ENCODE measurements at places on chromosomes 3 and 15.

- DNase-seq, result no peak
Measured at GRCh38 chr15:88255087-88255483, 1.5 kb downstream of the NTRK3 start.

DNA sequence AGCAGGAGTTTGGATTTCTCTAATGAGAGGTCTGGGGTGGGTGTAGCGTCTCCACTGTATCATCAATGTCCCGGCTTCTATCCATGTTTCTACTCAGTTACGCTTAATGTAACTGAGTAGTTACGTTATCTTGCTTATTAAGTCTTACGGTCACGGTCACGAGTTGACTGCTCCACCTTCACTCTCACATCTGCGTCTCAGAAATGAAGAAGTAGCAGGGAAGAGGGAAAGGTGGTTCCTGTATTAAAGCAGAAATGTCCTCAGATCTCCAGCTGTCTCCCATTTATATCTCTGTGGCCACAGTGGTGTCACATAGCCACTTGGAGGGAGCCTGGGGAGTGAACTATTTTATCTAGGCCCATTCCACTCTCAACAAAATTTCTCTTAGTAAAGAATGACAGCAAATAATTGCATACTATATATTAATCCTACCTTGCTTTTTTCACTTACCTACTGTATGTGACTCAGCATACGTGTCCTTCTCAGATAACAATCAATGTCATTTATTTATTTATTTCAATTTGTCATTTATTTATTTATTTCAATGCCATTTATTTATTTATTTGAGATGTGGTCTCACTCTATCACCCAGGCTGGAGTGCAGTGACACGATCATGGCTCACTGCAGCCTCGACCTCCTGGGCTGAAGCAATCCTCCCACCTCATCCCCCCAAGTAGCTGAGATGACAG lies 39.7 kb upstream of the RNU6-1 start:
- DNase-seq, result no peak

DNA sequence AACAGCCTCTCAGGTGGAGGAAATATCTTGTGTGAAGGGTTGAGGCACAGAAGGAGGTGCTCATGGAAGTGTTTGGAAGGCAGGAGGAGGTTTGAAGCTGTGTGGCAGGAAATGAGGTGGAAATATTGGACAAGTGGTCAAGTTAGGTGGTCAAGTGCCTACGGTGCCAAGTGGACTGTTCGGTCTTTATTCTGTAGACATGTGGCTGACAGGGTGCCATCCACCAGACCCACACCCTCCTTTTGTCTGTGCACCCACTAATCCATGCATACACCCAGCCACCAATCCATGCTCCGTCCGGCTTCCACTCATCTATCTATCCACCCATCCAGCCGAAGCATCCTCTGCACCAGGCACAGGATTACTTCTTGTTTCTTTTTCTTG lies 2.2 kb downstream of the SLC6A20 start:
- DNase-seq, result no peak

DNA sequence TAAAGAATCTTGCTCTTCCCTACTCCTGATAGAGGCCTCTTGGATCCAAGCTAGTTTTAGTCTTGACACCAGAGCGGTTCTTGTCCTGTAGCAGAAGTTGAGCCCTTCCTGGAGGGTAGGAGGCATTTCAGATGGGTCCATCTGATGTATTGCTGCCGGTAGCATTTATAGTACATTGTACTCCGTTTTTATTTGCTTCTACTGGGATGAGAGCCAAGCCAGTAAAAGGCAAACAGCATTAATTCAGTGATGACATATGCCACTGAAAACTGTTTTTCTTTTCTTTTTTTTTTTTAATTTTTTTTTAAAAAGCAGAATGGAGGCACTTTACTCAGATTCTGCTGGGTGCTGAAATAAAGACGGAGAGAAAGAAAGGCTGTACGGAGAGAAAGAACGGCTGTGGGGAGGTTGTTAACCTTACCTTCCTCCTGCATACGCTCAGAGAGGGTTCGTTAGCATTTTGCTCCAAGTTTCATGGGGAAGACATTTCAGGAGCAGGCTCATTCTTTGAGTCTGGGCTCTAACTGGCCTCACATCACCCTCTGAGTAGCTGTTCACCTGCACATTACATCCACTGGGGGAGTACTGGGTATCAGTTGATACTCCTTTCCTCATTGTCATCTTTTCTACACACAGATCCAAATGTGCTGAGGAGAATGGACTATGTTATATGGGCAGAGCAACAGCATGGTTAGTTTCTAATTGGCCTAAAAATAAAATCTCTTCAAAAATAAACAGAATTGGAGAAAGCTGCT lies 161.5 kb downstream of the FEZF2 start:
- no peak for DNase-seq

- DNase-seq, result no peak
Measured at GRCh38 chr3:141071681-141072260, 20.6 kb downstream of the SPSB4 start.

GRCh38 chr3:125051715-125052581 lies 3.8 kb downstream of the HEG1 start:
- no peak for DNase-seq

DNA sequence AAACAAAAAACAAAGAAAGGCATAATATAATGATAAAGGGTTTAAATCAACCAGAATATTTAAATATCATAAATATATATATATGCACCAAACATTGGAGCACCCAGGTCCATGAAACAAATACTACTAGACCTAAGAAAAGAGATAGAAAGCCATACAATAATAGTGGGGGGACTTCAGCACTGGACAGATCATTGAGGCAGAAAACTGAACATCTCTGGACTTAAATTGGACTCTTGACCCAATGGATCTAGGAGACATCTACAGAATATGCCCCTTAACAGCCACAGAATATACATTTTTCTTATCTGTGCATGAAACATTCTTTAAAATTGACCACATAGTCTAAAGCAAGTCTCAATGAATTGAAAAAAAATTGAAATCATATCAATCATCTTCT lies 48.7 kb upstream of the CD96 start:
- DNase-seq, result no peak

- DNase-seq, result no peak
Measured at GRCh38 chr3:130515755-130516154, 1.2 kb upstream of the COL6A6 start.

- DNase-seq, result peak; percentile 82
Measured at GRCh38 chr3:46953234-46954010, 23.1 kb downstream of the CCDC12 start.

DNA sequence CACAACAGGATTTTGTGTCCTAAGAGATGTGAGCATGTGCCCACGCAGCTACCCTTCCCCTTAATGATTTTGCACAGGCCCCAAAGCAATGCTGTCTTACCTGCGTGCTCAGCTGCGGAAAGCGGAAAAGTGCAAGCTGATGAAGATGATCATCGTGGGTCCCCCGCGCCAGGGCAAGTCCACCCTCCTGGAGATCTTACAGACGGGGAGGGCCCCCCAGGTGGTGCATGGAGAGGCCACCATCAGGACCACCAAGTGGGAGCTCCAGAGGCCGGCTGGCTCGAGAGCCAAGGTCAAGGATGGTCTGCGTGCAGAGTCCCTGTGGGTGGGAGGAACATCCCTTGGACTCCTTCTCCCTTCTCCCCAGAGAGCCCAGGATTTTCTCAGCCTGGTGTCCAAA lies 103.1 kb downstream of the LRRK1 start:
- DNase-seq, result no peak

DNA sequence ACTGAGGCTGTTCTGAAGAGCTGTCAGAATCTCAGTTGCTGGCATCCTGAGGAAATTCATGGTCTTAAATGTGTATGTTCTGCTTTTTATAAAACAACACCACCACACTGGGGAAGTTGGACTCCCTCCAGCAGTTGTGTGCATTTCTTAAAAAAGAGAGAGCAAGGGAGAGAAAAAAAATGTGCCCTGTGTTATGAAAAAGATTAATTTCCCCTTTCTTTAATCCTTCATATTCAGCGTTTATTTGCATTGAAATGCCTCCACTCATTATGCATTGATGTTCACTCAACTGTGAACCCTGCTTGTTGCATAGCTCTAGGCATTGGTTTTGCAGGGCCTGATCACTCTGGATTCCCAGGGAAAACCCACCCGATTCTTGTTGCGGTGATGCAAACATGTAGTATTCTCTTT lies 4.4 kb upstream of the ZNF609 start:
- peak; percentile 89 for DNase-seq

DNA sequence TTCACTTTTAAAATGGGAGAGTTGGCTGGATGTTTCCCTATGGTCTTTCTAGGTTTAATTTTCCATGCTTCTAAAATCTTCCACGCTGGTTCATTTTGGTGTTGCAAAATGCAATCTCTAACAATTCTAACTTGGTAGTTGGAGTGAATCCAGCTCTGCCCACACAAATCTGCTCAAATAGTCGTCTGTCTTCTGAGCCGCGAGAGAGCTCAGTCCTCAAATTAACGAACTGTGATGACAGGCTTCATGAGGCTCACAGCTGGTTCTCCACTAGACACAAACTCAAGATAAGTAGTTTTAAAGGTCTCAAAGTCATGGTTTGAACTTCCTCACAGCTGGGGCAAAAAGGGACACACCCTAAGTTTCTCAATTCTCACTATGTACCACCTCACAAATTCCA lies 178.6 kb upstream of the LYSMD4 start:
- DNase-seq, result no peak

Data from AML-193 (cell line).